ENCODE measurements at places on chromosomes 5 and 9. TPM values are rescaled to one million over a fixed set of nuclear protein-coding genes. Genes with fewer than 3 reads are reported as not detected.

The PLAC8L1 gene
- total RNA-seq: 0.47 TPM

The PAPPA gene
- 4.3 TPM for total RNA-seq

DNA sequence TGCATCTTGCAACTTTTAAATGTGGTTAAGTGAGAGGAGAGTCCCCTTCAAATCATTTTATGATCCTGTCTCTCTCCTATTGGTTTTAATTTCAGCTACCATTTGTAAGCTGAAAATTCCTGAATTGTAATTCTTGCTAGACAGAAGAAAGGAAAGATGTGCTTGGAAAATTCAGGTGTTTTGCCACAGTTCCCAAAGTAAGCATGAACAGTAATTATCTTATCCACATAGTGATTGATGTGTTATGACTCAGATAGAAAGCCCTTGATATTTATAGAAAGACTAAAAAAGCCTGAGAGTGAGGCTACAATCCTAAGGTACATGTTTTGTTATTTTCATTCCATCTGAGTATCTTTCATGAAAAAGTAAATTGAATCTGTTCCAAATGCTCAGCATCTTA lies 492.5 kb downstream of the MAT2B start:
- H3K27me3 ChIP-seq: no peaks in the 10 kb centered on the region
- H3K4me3 ChIP-seq: no peak overlapping the region
- H3K4me1 ChIP-seq: no peaks in the 10 kb centered on the region

GRCh38 chr5:51404255-51404654 lies 21.0 kb downstream of the ISL1 start:
- H3K27ac ChIP-seq: no peak overlapping the region
- DNase-seq: no peak
- H3K27me3 ChIP-seq: peaks cover 16% of the 10 kb centered on the region
- H3K36me3 ChIP-seq: no peaks in the 10 kb centered on the region

DNA sequence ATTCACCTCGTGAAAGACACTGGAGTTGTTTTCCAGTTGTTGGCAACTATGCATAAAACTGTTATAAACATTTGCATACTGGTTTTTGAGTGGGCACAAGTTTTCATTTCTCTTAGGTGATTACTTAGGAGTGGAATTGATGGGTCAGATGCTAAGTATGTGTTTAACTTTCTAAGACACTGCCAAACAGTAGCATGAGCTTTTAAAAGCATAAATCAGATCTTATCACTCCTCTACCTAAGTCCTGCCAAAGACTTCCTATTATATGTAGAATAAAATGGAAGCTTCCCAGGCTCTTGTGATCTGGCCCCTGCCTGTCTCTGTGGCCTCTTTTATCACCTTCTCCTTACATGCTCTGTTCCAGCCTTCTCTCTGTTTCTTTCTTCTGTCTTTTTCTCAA lies 72.6 kb downstream of the SH3RF2 start:
- no peaks in the 10 kb centered on the region for H3K4me1 ChIP-seq
- H3K4me3 ChIP-seq: no peak overlapping the region
- DNase-seq: no peak
- no peaks in the 10 kb centered on the region for H3K27me3 ChIP-seq

DNA sequence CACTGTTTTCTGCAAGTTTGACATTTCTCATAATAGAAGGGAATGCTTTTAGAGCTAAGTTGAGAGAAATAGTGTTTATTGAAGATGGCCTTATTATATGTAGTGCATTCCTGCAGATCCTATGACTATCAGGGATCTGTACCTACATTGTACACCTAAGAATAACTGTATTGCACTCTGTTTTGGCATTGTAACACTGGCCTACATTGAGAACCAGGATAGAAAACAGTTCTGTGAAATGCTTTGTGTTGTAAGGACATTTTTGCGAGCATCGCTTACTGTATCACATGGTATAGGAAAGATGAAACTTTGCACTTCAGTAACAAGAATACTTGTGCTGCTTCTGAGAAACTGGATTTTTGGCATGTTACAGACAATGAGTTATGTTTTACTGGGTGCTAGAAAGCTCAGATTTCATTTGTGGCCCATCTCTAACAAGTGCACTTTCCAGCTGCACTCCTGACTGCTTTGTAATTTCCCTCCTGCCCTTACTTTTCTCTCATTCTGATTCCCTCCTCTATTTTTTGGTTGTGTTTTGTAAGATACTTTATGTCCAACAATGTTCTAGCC lies 30.6 kb downstream of the C9orf85 start:
- no peaks in the 10 kb centered on the region for H3K4me1 ChIP-seq
- H3K27me3 ChIP-seq: no peaks in the 10 kb centered on the region
- DNase-seq: no peak

DNA sequence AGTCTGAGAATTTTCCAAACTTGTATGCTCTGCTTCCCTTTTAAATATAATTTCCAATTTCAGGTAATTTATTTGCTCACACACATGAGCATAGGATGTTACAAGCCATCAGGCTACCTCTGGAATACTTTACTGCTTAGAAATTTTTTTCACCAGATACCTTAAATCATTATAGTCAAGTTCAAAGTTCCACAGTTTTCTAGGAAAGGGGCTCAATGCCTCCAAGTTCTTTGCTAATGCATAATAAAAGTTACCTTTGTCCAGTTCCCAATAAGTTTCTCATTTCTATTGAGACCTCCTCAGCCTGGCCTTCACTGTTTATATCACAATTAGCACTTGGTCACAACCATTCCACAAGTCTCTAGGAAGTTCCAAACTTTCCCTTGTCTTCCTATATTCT lies 16.2 kb upstream of the UGT3A1 start:
- no peaks in the 10 kb centered on the region for H3K4me1 ChIP-seq
- DNase-seq: no peak
- H3K36me3 ChIP-seq: no peaks in the 10 kb centered on the region
- no peak overlapping the region for H3K4me3 ChIP-seq
- H3K27me3 ChIP-seq: no peaks in the 10 kb centered on the region

DNA sequence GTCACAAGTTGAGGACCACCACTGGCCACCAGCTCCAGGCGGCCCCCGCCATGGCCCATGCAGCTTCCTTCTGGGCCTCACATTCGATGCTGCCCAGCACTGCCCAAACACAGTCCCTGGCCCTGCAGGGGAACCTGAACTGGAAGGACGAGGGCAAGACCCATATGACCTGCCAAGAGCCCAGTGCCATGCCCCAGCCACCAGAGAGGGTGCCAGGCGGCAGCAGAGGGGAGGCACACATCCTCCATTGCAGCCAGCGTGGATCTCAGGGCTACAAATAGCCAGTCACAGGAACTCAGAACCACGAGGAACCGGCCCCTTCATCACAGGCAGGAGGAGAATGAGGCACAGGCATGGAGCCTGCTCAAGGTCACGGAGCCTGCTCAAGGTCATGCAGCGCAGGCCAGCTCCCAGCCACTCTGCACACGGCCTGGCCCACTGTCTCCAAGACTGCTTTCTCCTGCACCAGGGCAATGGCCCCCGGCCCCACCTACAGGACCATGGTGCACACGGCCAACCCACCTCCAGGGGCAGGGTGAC lies 69.6 kb downstream of the SEMA4D start:
- H3K36me3 ChIP-seq: no peaks in the 10 kb centered on the region
- no peaks in the 10 kb centered on the region for H3K4me1 ChIP-seq
- no peaks in the 10 kb centered on the region for H3K27me3 ChIP-seq
- DNase-seq: no peak
- H3K27ac ChIP-seq: no peak overlapping the region
